Naive thymus-derived CD8-positive, alpha-beta T cell (primary cell): ENCODE measurements at places on chromosomes 11 and 22. TPM values are rescaled to one million over a fixed set of nuclear protein-coding genes. Genes with fewer than 3 reads are reported as not detected.

SLC35F2 gene
- polyA plus RNA-seq: 2.1 TPM

VWCE gene
- polyA plus RNA-seq: not detected

PGA3 gene
- polyA plus RNA-seq: not detected

GRCh38 chr11:59040607-59041006, 45.5 kb upstream of the GLYATL1B start:
- no peak for DNase-seq

- DNase-seq: no peak
These were observed 22.5 kb upstream of the RBX1 start for GRCh38 chr22:40928657-40929056.

DNA sequence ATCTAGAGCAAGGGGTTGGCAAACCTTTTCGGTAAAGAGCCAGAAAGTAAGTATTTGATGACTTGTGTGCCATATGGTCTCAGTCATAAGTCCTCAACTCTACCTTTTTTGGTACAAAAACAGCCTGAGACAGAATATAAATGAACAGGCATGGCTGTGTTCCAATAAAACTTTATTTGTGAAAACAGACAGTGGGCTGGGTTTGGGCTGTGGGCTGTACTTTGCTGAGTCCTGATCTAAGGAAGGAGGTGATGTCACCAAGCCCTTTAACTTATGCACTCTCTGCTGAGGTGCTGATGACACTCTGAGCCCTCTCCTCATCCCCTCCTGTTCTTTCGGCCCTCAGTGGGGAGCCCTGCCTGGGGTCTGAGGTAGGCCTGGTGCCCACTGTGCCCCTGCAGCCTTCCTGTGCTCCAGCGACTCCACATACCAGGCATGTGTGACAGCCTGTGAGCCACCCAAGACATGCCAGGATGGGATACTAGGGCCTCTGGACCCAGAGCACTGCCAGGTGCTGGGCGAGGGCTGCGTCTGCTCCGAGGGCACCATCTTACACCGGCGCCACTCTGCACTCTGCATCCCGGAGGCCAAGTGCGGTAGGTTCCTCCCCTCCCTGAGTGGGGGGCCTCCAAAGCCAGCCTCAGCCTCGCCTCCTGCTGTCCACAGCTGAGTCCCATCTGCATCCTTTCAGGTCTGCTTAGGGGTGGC, 85.9 kb upstream of the MYOD1 start:
- no peak for DNase-seq
